ENCODE measurements at places on chromosomes 7 and 10.

GRCh38 chr7:132516042-132516840 lies 60.0 kb downstream of the PLXNA4 start:
- no peak for DNase-seq

- no peak for DNase-seq
Observed at GRCh38 chr7:82235713-82236112, 207.9 kb downstream of the CACNA2D1 start.

DNA sequence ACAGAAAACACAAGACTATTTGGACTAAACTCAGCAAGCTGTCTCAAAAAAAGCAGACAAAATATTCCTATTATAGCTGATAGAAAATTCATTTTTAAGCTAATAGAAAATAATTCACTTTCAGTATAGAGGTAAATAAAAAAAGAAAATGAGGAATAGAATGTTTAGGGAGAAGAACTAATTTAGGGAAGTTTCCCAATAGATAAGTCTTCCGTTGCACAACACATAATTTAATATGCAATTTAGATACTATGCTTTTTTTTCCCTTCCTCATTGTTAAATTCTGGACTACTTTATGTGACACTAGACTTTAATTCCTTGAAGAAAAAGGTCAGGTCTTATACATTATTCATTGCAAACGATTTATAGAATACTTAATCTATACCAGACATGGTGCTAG lies 10.3 kb downstream of the PNPLA8 start:
- DNase-seq: no peak

DNA sequence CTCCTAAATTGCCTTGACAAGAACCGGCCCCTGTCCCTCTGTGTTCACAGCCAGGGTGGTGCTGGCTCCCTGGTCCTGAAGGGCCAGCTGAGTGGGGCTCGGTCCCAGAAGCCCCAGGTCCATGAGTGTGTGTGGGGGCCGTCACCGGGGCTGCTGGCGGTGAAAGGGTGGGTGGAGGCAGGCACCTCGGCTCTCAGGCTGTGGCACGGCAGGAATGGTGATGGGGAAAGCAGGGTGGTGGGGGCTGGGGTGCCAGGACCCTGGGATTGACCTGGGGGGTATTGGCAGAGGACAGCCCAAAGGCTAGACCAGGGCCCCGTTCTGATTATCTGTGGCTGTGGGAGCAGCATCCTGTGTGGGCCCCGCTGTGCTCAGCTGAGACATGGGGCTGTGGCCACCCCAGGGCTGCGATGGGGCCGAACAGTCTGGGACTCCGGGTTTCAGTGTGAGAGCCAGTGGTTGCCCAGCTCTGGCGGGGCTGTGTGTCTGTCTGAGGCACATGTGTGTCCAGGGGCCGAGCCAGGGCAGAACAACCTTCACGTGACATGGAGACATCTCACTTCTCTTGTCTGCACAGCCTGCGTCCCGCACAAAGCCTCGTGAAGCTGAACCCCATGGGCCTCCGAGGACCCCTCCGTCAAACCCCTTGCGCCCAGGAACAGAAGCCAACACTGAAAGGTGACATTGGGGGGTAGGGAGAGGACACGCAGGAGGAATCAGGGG lies 144.2 kb downstream of the ELFN1 start:
- no peak for DNase-seq

- no peak for DNase-seq
Observed at GRCh38 chr10:117723343-117723742, 180.8 kb downstream of the EMX2 start.

GRCh38 chr10:80518143-80518806 lies 19.4 kb upstream of the SH2D4B start:
- no peak for DNase-seq

GRCh38 chr10:20746856-20747255 lies 150.3 kb downstream of the NEBL start:
- no peak for DNase-seq

DNA sequence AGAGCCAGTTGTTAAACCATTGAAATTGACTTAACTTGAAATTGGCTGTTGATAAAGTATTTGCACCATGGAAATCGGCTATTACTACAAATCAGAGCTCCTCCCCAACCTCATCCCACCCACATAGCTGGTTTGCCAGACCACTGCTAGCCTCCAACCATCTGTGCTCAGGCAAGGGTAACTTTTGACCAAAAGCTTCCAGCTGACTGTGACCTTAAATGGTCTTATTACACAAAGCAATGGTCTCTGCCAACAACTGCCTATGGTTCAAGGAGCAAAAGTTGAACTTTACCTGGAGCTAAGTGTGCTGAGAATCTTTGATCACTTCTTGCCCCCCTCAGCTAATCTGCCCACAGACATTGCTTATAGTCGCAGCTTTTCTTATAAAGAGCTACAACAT lies 48.5 kb upstream of the ADRB1 start:
- no peak for DNase-seq

DNA sequence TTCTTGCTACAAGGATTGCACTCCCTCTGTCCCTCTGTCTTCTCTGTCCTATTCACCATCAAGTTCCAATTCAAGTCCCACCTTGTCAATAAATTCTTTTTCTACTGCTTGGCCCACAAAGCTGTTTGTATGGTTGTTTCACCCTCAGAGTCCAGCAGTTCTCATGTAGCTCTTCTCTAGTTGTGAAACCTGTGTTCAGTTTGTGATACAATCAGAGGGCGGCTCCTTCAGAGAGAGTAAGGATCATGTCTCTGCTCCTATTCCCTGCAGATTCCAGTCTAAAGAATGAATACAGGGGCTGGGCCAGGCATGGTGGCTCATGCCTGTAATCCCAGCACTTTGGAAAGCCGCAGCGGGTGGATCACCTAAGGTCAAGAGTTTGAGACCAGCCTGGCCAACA lies 126.6 kb upstream of the BET1 start:
- DNase-seq: no peak

- DNase-seq: no peak
Observed at GRCh38 chr10:12500381-12501303, 151.3 kb downstream of the CAMK1D start.

DNA sequence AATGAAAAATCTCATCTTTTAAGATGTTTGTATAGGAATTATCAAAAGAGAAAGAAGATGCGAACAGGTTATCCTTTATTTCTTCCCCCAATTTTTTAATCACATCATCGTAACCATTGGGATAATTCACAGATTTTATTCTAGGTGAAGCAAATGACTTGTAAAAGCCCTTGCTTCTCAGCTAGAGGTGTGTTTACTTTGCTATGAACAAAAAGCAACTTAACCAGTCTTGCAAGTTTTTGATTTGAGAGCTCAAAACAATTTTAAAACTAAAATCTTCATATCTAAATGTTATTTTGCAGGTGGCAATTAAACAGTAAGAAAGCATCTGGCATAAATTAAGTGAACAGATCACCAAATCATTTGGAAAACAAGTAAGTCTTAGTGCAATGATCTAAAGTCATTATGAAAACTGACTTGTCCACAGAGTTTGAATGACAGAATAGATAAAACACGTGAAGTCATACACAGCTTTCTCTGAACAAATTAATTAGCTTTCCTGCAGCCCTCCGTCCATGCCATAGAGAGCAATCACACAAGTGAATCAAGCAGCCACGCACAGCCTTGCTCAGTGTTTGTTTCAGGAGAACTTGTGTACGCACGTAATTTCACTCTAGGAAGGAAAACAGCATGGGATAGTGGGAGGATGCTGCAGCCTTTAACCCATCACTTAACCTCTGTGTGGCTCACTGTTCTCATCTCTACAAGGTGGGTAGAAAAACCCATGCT lies 85.0 kb upstream of the ZNF800 start:
- DNase-seq: no peak

GRCh38 chr7:129188372-129188891 lies at the start of gene SMO:
TSS of gene SMO (plus strand) at chr7:129188633. CDS start at chr7:129189152, 519 bp downstream.
- no peak for DNase-seq

- no peak for DNase-seq
Observed at GRCh38 chr10:104318810-104319741, 19.2 kb downstream of the ITPRIP start.

- DNase-seq: no peak
Observed at GRCh38 chr7:82839063-82839462, 323.6 kb downstream of the PCLO start.

GRCh38 chr7:53604201-53604600 lies 568.8 kb downstream of the POM121L12 start:
- no peak for DNase-seq

- DNase-seq: no peak
Observed at GRCh38 chr10:33487014-33487776, 152.7 kb upstream of the NRP1 start.

DNA sequence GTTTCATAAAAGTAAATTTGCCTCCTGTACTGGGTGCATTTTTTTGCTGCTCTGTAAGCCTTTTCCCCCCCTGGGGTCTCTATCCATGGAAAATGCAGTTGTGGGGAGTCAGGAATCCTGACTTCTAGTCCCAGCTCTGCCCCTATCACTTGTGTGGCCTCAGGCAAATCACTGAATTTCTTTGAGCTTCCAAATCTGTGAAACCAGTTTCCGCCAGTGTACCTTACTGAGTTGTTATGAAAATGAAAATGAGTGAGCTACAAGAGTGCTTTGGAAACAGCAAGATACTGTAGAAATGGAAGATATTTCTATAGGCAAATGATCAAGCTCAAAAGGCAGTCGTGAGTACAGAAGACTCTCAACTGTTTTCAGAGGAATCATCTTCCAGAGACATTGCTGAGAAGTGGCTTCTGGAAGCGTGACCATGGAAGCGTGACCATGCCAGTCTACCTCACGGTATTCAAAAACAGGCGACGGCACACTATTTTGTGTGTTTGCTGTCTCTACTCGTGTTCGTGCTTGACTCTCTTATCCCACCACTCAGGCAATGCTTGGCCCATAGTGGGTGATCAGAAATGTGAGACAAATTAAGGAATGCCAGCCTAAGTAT lies 107.4 kb downstream of the ATXN7L1 start:
- DNase-seq: no peak

Data from CD4-positive, alpha-beta T cell treated with Interleukin-15 for 4 hours (primary cell).